ENCODE measurements at places on chromosomes 4 and X.

DNA sequence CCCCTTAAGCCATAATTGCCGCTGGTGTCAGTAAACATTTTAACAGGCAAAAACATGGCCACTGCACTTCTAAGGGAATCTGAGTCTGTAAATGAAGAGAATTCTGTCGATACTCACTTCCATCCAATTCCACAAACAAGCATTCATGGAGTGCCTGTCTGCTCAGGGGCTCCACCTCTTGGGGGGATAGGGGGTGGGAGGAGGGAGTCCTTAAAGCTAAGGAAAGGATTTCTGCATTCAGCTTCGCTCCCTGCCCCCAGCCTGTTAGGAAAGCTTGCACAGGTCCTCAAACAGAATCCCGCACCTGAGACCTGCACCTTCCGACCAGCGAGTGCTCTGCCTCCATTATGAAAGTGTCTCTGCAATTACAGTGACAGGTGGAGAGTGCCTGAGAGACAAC is 130.2 kb upstream of the KIT start:
- no peak for DNase-seq

DNA sequence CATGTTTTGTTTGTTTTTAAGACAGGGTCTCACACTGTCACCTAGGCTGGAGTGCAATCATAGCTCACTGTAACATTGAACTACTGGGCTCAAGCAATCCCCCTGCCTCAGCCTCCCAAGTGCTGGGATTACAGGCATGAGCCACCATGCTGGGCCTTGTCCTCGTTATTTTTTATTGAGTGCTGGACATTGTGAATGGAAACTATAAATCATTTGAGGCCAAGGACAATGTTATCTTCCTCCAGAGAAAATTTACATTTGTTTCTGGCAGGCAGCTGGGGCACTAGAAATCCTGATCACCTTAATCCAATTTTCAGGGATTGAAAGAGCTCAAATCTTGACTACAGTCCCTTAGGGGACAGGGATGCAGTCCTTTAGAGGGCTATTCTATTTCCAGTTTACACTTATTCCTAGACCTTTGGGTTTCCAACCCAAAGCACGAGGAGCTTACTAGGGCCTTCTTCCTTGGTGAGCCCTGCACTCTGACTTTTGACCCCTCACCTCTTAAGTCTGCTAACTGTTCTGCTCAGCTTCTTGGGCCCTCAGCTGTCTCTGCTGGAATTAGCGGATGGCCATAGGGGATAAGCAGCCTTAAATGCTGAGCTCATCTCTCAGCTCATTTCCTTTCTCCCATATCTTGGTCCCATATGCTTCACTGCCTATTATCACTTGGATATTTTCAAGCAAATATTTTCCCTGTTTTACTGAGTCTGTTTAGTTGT is 23.0 kb upstream of the PDZD4 start:
- DNase-seq, result no peak

DNA sequence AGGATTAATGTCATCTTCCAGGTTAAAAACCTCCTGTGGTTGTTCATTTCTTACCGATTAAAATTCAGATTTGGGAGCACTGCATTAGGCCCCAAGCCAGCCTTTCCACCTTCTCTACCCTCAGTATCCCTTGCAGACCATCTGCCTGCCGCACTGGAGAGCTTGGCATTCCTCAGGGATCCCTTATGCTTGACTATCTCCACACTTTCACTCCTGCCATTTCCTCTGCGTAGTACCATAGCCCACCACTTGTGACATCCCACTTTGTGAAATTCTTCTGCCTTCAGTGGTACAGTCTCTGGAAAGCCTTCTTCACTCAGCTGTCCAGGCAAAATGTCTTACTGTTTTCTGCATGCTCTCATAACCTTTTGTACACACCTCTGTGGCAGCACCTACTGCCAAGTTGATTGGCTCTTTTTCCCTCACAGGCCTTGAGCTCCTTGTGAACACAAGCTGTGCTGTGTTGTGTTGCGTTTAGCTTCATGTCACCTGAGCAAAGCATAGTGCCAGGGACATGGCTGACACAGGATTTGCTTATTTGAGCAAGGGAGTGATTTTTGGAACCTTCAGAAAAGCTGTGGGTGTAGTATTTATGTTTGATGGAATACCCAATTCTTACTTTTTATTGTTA is 156.4 kb downstream of the ARX start:
- no peak for DNase-seq

- no peak for DNase-seq
Observed at GRCh38 chrX:46543441-46543840, 1.8 kb downstream of the ZNF674 start.

- no peak for DNase-seq
Observed at GRCh38 chrX:71191248-71191647, 31.8 kb upstream of the GJB1 start.

- DNase-seq, result no peak
Observed at GRCh38 chrX:11666952-11667685, 1.4 kb upstream of the ARHGAP6 start.

GRCh38 chr4:3229328-3229727 is 19.6 kb upstream of the MSANTD1 start:
- no peak for DNase-seq

DNA sequence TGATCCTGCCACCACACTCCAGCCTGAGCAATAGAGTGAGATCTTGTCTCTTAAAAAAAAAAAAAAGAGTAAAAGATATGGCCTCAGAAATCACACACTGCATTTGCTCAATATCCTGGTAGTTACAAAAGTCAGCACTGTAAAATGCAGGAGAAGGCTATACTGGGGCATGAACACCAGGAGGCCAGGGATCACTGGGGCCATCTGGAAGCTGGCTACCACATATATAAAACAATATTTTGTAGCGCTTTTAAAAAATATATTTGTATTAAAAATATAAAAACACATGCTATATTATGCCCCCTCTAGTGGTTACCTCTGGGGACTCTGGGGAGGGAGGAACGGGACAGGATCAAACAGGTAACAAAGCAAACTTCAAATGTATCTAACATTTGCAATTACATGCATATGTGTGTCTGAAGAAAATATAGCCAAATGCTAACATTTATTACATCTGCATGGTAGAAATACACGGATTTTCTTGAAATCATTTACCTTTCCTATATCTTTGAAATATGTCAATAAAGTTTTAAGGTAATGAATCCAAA is 4.0 kb downstream of the C4orf46 start:
- no peak for DNase-seq

DNA sequence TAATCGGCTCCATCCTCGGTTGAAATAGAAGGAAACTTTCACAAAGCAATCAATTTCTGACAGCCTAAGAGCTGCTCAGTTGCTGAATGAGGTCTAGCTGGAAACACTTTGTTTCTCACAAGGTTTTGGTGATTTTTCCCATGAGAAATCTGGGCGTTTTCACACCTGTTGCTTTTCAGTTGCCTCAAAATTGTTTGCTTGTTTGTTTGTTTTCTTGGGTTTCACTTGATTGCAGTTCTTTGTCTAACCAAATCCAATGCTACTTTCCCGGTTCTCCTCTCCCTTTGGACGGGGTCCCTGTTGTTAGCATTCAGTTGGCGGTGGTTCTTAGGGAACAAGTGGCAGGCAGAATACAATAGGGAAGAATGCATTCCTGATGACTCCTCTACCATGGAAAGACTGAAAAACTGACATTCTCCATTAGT is 135.5 kb downstream of the PALLD start:
- DNase-seq, result no peak

GRCh38 chr4:23438764-23439163 is 451.1 kb downstream of the PPARGC1A start:
- DNase-seq, result peak; percentile 12

DNA sequence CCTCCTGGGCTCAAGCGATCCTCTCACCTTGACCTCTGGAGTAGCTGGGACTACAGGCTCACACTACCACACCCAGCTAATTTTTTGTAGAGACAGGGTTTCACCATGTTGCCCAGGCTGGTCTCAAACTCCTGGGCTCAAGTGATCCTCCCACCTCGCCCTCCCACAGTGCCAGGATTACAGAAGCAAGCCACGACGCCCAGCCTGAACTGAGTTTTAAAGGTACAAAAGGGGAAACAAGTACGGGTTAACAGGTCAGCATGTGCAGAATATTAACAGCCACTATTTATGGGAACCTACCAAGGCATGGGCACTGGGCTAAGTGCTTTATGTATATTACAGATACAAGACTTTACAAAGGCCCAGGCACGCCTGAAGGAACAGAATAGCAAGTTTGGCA is 164.3 kb upstream of the GPC4 start:
- DNase-seq, result no peak

DNA sequence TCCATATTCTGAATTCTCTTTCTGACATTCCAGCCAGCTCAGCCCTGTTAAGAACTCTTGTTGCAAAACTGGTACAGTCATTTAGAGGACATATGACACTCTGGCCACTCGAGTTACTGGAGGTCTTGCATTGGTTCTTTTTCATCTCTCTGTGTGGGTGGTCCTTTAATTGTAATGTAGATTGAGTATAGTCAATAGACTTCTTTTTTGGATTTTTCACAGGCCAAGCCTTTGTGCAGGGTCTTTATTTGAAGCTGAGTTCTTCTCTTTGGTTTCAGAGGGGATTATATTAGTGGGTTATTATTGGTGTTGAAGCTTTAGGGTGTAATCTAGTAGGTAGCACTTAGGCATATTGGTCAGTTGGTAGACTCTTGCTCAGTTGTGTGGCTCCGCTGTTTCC is 118.0 kb upstream of the GIMD1 start:
- DNase-seq, result no peak

DNA sequence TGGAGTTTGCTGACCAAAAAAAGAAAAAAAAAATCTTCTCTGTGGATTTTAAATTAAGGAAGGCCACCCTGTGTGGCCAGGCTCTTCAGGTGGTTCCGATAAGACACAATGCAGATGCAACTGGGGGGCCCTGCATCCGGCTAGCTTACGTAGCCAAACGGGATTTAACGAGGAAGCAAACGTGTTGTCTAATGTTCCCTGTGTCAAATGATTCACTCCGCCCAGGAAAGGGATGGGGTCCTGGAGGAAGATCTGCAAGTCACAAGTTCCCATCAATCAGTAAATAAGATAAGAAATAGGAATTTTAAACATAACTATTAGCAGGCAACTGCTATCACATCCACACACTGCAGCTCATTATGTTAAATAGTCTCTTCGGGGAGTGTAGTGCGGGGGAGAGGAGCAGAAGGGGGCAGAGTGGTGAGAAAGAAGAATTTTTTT is 216.4 kb upstream of the GYPA start:
- DNase-seq, result no peak
